ENCODE measurements at places on chromosomes 11 and 22.
A peak's percentile ranks its signal among the peaks of the same experiment; 100 is the strongest.

DNA sequence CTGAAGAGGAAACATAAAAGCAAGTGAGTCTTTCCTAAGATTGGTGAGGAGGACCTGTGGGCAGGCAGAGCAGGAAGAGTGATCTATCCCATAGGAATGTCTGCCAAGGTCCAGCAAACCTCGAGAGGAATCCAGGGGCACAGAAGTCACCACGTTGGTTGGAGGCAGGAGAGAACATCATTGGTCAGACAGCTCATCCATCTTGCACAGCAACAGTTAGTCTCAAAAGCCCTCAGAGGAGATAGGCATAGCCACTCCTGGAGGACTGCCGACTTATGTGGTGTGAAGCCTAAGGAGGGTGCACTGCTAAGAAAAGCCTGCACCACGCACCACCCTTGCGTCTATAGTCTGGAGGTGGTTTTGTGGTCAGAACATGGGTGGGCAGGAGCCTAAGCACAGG lies 109.1 kb downstream of the RASSF10 start:
- no peak for DNase-seq

DNA sequence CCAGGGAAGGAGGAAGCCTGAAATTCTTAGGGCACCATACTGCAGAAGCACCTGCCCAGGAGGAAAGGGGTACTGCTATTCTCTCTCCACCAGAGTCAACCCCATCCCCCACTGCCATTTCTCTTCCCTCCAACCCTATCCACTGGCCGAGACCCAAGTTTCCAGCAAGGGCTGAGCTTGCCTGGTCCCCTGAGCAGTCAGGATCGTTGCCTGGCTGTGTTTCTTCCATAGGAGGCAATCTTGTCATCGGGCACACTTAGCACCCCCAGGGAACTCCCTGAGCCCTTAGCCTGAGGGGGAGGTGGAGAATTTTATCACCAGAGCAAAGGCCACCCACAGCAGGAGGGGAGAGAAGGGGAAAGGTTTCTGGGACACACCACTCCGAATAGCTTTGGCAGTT lies 115.8 kb upstream of the NECTIN1 start:
- DNase-seq, result no peak

GRCh38 chr11:87298155-87298554 lies 260.4 kb downstream of the TMEM135 start:
- no peak for DNase-seq

DNA sequence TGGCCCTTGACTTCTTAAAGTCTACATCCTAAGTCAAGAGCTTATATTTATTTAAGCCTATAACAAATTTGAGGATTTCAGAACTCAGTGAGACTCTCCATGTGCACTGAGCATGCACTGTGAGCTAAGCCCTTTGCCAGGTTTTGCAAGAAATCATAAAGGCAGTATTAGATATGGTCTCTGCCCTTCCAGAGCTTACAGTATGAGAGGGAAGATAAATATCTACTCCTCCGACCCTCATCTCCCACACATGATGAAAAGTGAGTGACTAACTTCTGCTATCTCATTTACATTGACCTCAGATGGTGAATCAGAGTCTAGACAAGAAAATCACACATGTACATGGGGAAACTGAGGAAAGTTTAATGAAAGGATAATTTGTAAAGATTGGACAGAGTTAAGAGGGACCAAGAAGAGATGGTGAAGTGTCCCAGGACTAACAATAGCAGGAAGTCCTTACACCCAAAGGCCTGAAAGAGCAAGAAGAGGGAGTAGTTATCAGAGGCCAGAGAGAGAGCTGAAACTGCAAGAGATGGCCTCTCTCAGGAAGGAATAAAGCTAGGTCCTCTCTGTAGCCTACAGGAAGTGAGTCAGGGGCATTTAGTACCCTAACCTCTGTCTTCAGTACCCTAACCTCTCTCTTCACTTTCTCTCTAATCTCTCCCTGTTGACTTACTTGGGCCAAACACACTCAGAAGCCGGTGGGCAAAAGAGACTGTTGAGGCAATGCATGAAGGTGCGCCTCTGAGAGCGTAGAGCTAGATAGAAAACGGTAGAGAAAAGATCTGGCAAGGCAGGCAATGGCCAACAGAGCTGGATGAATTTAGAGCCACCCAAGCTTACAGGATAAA lies 23.0 kb upstream of the BLID start:
- no peak for DNase-seq

DNA sequence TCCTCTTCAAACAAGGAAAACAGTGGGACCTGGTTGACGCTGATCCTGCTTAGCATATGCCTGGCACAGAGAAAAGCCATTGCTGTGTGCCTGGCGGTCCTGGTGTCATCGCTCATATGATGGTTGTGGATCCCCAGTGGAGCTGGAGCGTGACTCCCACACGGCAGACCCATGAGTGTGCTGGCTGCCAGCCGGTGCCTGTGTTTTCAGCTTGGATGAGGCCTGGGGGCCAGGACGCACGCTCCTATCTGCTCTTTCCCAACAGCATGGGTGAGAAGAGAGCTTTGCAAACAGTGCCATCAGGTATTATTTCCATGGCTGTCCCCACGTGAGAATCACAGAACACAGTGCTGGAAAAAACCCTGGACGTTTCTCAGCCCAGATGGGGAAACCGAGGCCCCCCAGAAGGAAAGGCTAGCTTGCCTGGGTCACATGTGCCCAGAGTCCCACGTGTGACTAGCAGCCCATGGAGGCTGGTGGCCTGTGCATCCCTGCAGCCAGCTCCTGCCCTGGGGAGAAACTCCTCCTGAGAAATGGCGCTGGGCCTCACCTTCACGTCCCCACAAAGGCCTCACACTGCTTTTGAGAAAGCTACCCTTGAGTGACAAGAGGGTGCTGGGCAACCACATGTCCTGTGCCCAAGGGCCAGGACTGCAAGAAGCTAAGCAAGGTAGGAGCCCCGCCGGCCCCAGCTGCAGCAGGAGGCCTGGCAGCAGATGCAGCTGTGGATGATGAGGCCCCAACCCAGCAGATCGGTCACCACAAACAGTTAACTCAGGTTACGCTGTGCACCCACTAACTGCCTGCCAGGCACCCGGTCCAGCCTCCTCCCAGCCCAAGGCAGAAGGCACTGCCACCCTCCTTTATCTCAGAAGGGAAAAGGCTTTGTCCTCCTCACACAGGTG lies 4.2 kb downstream of the CDKN1C start:
- DNase-seq, result no peak

DNA sequence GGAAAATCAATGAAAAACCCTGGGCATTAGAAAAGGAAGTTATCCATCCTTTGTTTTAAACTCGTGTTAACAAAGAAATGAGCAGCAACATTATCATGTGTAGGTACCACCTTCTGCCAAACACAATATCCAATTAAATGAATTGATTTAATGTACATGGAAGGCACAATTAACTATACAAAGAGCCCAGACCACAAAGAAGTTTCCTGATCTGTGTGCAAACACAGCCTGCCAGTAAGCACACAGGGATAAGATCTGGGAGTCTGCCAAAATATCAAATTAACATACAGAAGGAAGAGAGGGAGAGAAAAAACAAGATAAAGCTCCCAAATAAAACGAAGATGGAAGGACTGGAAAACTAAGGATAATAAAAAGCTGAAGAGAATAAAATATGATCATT lies 54.1 kb upstream of the SLC25A1 start:
- DNase-seq, result no peak

GRCh38 chr11:66048547-66049323 lies at the start of gene GAL3ST3:
Gene GAL3ST3 (minus strand): TSS chr11:66049161. CDS start chr11:66045415, 3,746 bp downstream.
- no peak for DNase-seq

DNA sequence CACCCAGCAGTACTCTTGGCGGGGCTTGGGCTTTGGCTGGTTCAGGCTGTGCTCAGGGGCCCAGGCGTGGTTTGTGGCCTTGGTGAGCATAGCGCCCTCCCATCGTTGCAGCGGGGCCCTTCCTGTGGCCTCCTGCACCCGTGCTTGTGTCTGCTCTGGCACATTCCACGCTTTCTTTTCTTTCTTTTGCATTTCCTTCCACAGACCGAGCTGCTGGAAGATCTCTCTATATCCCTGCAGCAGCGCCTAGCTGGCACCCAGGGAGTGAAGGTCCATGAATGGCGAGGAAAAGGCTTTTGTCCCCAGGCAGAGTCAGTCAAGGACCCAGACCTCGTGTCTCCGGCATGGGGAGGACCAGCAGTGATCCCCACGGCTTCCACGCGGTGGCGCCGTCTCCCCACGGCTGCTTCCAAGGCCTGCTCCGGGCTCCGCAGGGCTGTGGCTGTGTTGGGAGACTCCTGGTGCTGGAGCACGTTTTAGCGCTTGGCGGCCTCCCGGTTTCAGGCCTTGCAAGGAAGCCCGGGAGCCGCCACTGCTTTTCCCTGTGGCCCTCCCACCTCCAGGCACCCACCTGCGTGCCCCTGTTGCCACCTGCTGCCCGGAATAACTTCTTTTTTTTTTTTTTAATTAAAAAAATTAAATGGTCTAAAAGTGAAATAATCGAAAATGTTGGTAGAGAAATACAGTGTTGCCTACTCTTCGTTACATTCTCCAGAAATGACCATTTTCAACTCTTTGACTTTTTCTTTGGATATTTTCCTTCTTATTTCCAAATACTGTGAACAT lies 28.5 kb downstream of the GLB1L2 start:
- peak; percentile 92 for DNase-seq

DNA sequence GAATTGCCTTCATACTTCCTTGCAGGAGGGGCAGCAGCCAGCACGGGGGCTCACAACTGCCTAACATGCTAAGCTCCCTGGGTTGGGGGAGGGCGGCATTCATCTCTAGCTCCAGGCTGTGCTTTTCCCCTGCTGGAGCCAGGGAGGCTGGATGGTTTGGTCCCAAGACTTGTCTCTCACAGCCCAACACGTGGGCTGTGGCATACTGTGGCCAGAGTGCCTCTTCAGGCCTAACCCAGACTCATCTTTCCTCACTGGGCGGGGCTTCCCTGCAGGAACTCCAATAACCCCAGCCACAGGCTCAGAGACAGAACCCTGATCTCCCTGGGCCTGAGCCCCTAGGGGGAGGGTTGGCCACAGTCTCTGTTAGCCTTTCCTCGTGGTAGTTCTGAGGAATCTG lies 121.9 kb upstream of the PLET1 start:
- no peak for DNase-seq

DNA sequence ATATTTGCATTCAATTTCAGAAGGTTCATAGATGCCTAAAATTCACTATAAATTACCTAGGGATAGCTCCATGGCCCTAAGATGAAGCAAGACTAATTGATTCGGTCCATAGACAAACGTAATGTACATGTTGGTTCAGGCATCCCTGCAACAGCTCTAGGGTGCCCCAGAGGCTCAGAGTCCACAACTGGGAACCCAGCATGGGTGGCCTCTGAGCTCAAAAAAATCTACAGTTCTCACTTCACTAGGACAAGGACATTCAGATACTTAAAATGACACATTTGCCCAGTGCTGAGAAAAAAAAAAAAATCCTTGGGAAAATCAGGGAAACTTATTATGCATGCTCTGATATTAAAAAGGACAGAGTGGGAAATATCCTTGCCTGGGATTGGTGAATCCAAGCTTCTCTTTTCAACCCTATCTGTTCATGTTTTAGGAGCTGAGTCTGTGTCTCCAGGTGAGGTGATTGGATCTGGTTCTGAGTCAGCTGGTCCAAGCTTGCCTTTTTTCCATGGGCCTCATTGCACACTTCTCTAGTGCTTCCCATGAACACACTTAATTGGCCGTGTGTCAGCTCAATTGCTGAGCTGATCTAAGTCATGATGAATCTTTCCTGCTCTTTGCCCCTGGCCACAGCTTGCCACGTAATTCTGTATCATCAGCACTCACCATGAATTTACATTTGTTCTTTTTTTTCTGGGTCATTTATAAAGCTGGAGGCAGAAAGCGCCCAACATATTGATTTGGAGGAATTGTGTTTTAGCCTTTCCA lies 116.3 kb upstream of the RCN1 start:
- no peak for DNase-seq

GRCh38 chr11:1036931-1037330 lies 413 bp upstream of the MUC6 start:
- DNase-seq, result no peak

GRCh38 chr22:38799265-38800002 lies 5.5 kb upstream of the DNAL4 start:
- peak; percentile 46 for DNase-seq
